ENCODE measurements at places on chromosomes 1 and 21.

DNA sequence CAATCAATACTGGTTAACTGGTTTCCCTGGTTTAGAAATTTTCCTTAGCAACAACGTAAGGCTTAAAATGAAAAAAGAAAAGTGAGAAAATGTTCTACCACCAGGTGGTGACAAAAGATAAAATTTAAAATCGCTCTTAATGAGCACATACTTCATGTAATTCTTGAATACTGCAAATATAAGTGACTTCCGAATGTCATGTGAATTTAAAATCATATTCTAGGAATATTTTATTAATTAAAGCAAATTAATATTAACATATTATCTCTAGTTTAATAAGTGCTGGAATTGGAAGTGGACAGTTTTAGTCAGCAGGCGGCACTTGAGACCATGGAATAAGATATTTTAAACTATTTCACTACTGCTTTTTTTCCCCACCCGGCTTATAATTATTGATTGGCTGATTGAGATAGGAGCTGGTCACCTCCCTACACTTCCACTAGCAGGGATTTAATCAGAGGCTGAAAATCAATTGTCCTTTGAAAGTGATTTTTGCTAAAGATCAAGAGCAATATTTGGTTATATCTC lies 5.0 kb upstream of the ADAMTS1 start:
- no peaks in the 10 kb centered on the region for H3K36me3 ChIP-seq
- H3K4me1 ChIP-seq, result no peaks in the 10 kb centered on the region
- peaks cover 5% of the 10 kb centered on the region for H3K27me3 ChIP-seq
- H3K27ac ChIP-seq, result no peak overlapping the region

- H3K4me3 ChIP-seq, result no peak overlapping the region
- no peaks in the 10 kb centered on the region for H3K36me3 ChIP-seq
- H3K27me3 ChIP-seq, result no peaks in the 10 kb centered on the region
- H3K27ac ChIP-seq, result no peak overlapping the region
- DNase-seq, result no peak
- peaks cover 9% of the 10 kb centered on the region for H3K4me1 ChIP-seq
Measured at GRCh38 chr1:15510611-15511405, 13.2 kb downstream of the CASP9 start.

GRCh38 chr1:168320800-168321450 lies 40.2 kb downstream of the TBX19 start:
- no peak for DNase-seq
- no peaks in the 10 kb centered on the region for H3K4me1 ChIP-seq
- H3K27ac ChIP-seq, result no peak overlapping the region
- H3K36me3 ChIP-seq, result no peaks in the 10 kb centered on the region

GRCh38 chr21:31329456-31330143 lies 14.5 kb downstream of the TIAM1 start:
- no peak for DNase-seq
- peaks cover 12% of the 10 kb centered on the region for H3K4me1 ChIP-seq
- no peaks in the 10 kb centered on the region for H3K36me3 ChIP-seq
